Left lung (tissue), 14 donors: ENCODE measurements at places on chromosomes 12 and 14. TPM values are rescaled to one million over a fixed set of nuclear protein-coding genes. Genes with fewer than 3 reads are reported as not detected.

RIMBP2 gene
- polyA plus RNA-seq = 16.1 TPM

NTF3 gene
- 4.0 TPM for polyA plus RNA-seq

TMPO gene
- 262 TPM for polyA plus RNA-seq

GPRC5D gene
- polyA plus RNA-seq = 0.78 TPM

WNT1 gene
- not detected for polyA plus RNA-seq

PARP11 gene
- 16.9 TPM for polyA plus RNA-seq

SNAPC1 gene
- 14.0 TPM for polyA plus RNA-seq

CCDC196 gene
- not detected for polyA plus RNA-seq

MYF5 gene
- polyA plus RNA-seq = not detected

KRT80 gene
- polyA plus RNA-seq = 0.84 TPM

GARIN6 gene
- not detected for polyA plus RNA-seq

VDR gene
- polyA plus RNA-seq = 2.2 TPM

PLD4 gene
- polyA plus RNA-seq = 8.0 TPM

KLHDC1 gene
- polyA plus RNA-seq = 7.6 TPM

KRT79 gene
- not detected for polyA plus RNA-seq

RNASE13 gene
- not detected for polyA plus RNA-seq

CLEC1A gene
- polyA plus RNA-seq = 19.9 TPM

RHEBL1 gene
- polyA plus RNA-seq = 2.0 TPM

DIO2 gene
- polyA plus RNA-seq = 1.3 TPM

KRT6B gene
- not detected for polyA plus RNA-seq

PLA2G1B gene
- 1.8 TPM for polyA plus RNA-seq

RAB35 gene
- 35.1 TPM for polyA plus RNA-seq

AQP6 gene
- polyA plus RNA-seq = 0.30 TPM

TRPV4 gene
- 3.1 TPM for polyA plus RNA-seq
